Hematopoietic multipotent progenitor cell treated with erythropoietin and hydrocortisone succinate and interleukin-3 and kit ligand, for 6 days (in vitro differentiated cells): ENCODE measurements at places on chromosomes 1 and 21.

DNA sequence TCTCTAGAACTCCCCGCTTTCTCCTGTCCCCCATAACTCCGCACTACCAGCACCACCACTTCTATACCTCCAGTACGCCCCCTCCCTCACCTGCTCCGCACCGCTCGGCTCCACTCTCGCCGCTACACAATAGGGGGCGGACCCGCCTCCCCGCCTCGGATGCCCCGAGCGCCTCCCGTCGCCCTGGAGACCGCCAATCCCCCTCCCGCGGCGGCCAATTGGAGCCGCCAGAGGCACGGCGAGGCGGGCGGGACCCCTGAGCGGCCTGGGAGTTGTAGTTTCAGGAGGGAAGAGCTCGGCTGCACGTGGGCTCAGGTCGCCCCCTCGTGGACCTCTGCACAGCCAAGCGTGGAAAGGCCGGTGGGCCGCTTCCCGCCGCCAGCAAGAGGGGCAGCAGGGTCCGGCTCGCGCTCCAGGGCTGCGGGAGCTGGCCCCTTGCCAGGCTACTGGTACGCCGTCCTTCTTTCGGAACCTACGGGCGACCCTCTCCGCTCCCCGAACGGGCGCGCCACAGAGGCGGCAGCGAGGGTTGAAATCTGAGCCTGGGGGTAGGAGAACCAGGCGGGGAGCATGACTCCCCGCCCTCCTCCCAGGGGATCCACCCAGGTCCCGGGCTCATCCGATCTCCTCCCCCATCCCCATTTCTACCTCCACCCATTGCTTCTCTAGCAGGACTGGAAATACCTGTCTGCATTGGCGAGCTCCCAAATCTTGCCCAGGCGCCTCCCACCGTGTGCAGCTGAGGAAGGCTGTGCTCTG, at the start of gene IGSF9:
IGSF9 (minus strand) TSS at position 131 of the 759 bp plus-strand sequence. CDS start 2,159 bp downstream, outside the sequence.
- peak; percentile 91 for DNase-seq

DNA sequence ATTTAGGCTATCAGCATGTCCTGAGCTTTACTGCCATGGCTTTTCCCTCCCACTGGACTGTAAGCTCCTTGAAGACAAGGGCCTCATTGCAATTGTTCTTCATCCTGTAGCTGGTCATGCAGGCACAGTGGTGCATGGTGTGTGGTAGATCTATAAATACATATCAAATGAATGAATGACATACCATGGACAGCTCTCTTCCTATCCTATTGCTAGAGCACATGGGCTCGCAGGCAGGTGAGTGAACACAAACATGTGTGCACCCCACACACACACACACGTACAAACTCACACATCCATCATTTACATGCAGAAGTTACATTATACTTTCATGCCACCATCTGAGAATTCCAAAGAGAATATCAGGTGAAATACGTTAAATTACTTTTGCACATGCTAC, 172.9 kb upstream of the RUNX1 start:
- peak; percentile 39 for DNase-seq

GRCh38 chr1:23910553-23911246, 2.5 kb downstream of the CNR2 start:
- DNase-seq, result no peak

DNA sequence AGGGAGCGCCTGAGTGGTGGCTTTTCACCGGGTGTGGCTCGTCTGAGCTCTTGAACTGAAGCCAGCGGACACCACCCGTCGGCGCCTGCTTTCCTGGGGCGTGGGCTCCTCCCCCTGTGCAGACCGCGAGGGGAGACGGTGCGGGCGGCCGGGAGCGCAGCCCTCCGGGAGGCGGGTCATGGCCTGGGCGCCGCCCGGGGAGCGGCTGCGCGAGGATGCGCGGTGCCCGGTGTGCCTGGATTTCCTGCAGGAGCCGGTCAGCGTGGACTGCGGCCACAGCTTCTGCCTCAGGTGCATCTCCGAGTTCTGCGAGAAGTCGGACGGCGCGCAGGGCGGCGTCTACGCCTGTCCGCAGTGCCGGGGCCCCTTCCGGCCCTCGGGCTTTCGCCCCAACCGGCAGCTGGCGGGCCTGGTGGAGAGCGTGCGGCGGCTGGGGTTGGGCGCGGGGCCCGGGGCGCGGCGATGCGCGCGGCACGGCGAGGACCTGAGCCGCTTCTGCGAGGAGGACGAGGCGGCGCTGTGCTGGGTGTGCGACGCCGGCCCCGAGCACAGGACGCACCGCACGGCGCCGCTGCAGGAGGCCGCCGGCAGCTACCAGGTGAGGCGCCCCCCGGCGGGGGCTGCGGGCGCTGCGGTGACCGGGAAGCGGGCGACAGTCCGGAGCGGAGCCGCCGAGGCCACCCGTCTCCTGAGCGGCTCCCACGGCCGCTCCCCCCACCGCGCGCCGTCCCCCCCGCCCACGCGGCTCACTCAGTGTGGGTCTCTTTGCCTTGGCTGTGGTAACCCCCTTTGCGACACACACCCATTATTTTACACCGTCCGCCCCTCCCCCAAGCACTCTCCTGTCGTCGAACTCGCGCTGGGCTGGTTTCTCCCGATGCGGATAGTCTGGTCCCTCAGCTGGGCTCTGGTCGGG, at the start of gene TRIM58:
TRIM58 (plus strand) TSS at position 119 of the 916 bp plus-strand sequence; CDS start at position 179, 60 bp downstream.
- DNase-seq, result peak; percentile 98

DNA sequence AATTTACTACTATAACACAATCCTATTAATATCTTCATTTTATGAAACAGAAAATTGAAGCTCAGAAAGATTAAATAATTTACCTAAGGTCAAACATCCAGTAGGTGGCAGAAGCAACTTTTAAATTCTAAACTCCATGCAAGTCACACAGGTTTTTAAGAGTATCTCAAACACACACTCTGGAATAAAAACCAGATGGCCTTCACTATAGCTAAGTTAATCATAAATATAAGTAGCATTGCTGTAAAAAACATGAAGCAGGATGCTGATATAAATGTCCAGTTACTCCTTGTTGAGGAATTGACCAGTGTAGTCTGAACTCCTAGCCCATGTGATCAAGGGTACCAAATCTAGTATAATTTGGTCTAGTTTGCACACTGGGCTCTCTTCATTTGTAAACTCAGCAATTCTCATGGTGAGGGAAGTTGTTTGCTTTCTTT, 9.4 kb upstream of the FMO3 start:
- DNase-seq, result peak; percentile 22

DNA sequence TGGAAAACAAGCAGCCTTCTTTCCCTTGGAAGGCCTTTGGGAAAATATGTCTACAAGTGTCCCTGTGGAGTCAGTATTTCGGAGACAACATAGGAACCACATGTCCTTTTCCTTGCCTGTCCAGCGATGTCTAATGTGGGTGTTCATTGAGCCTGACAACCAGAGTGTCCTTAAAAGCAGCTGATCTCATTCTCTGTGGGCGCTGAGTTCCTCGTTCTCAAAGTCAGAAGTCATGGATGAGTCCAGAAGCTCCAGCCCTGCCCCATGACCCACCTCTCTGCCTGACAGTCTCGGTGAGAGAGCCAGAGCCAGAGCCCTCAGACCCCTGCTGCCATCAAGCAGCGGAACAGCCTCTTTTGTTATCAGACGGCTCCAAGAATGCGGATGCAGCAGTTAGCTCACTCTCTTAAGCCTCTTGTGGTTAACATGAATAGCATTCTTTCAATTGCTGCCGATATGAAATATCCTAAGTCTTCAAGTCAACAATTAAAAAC, 329.2 kb downstream of the TGFB2 start:
- no peak for DNase-seq
